Head of caudate nucleus (tissue), 42 donors: ENCODE measurements at places on chromosomes 12 and 14.

DNA sequence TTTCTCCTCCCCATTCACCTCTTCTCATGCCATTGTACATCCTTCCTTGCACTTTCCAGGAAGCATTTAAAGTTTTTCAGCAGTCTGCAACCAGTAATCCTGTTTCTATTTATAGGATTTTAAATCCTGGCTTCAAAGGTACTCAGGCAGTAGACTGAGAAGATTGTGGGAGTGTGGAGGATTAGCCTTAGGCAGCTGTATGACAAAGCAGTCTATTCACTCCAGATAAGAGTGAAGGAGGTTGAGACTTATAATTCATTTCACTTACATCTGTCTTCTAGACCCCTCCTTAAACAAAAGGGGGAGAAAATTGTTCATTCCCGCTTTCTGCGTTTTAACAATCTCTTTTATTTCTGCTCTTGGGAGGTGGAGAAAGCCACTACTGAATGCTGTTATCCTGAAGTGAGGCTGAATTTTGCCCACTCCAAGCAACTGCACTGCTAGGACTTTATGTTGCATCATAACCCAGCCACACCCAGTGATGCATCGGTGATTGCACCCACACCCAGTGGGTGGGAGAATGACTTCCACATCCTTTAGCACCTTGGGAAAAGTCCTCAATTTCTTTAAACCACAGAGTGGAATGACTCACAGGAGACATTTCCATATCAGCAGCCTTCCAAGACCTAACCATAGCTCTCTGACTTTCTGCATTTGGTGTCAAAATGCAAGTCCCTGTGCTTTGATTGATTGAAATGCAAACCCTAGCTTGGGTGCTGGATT lies 382.5 kb upstream of the ATP2B1 start:
- peak; percentile 9 for DNase-seq

DNA sequence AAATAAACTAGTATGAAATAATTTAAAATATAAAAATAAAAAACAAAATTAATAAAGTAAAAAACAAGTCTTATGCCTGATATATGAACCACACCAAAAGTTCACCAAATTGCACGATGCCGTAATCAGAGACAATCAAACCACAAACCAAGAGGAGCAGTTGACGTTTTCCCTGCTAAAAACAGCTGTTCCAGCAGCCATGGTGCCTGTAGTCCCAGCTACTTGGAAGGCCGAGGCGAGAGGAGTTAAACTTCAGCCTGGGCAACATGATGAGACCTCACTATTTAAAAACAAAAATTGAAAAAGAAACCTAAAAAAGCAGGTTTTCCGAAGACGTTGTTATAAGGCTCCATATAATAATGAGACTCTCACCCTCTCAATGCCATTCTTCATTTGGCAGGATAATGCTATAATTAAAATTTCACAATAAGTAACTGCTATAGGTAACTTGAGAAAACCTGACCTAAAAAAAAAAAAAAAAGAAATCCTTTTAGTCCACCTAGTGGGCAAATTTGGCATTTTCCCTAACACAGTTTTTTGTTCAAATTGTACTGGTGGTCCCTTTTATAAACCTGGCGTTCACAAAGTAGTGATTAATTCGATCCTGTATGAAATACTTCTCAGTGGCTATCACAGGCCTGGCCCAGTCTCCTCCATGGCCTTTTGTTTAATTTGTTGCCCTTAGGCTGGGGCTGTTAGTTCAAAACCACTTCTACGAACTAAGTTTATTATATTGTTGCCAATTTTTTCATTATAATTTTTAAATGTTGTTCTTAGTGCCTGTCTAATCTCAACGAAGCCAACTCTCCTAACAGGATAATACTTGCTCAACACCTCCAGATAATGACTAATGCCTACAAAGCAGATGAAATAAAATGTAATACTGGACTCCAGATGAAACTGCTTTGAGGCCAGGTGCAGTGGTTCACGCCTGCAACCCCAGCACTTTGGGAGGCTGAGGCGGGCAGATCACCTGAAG lies 62.1 kb downstream of the TNFAIP2 start:
- no peak for DNase-seq

DNA sequence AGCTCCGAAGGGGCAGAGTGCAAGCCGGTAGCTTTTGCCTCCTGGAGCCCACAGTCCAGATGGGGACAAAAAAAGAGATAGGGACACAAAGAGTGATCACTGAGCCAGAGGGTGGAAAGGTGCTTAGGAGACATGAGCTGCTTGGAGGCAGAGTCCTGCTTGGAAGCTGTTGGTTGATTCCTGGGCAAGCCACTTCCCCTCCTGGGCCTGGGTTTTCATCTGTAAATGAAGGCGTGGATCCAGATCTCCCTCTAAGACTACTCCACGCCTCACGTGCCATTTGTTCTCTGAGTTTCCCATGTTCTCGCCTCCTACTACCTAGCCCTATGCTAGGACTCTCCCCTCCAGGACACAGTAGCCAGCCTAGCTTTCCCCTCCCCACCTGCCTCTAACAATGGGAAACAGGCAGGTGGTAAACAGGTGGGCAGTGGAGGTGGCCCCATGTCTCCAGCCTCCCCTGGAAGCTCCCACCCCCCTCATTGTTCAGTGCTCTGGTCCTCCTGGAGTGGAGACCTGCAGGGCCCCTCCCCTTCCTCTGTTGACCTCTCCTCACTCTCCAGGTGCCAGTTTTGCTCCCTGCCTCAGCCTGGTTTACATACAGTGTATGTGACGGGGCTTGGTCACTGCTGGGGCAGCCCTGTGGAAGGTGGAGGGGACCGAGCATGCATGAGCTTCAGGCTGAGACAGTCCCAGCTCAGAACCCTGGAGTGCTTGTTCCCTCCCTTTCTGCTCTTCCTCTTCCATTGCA lies 3.8 kb downstream of the SERPINA3 start:
- no peak for DNase-seq

DNA sequence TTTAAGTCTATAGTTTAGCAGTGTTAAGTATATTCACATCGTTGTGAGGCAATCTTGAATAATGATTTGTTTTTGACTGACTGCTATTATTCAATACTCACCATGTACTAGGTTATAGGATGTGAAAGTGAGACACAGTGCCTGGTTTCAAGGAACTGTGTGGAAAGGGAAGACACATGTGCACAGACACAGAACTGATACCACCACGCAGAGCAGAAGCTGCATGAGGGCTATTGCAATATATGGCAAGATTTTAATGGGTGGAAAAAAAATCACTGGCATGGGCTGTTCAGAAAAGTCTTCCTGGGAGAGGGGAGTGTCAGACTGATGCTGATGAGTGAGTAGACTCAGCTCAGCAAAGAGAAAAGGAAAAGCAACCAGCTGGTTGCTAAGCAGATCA lies 10.4 kb downstream of the SLC7A8 start:
- no peak for DNase-seq

DNA sequence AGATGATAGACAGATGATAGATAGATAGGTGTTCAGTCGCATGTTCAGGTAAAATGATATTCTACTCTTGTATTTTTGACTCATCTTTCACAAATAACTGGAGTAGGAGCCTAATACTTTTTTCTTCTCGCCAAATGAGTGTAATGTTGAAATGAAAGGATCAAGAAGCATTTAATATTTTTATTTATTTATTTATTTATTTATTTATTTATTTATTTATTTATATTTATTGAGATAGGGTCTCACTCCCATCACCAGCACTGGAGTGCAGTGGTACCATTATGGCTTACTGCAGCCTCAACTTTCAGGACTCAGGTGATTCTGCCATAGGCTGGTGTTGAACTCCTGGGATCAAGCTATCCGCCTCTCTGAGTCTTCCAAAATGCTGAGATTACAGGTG lies 298.8 kb downstream of the KCNC2 start:
- no peak for DNase-seq

- no peak for DNase-seq
These were observed 14.9 kb upstream of the FKBP11 start for GRCh38 chr12:48940181-48940580.

- no peak for DNase-seq
These were observed 100.5 kb upstream of the STXBP6 start for GRCh38 chr14:25150401-25150800.

DNA sequence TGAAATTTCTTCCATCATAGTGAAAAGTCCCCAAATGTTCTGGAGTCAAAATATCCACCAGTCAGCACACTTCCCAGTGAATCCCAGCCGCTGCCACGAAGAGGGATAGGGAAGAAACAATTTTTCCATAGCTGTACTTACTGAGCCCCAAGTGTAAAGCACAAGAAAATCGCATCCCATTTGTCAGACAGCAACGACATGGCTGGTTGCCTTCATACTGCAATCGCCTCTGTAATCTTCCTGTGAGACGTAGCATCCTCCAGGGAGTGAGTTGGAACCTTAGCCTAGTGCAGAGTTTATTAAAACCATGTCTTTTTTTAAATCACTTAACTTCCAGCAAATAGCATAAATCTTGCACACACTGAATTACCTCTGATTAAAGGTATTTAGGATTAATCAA lies 56.8 kb downstream of the GNG2 start:
- DNase-seq, result no peak

GRCh38 chr12:55840581-55841351 lies 2.0 kb downstream of the MMP19 start:
- no peak for DNase-seq

DNA sequence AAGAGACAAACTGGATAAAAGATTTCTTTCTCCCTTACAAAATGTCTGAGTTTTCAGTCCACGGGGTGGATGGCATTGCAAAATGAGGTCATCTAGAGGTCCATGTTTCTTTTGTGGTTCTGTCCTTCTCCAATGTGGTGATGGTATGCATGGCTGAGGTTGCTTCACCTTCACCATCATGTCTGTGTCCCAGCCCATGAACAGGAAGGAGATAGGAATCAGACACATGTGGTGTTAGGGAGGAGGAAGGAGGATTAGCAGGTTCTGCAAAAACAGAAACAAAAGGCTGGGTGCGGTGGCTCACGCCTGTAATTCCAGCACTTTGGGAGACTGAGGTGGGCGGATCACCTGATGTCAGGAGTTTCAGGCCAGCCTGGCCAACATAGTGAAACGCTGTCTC lies 11.0 kb upstream of the AEBP2 start:
- no peak for DNase-seq

GRCh38 chr14:30264161-30264560 lies 294.8 kb upstream of the G2E3 start:
- no peak for DNase-seq

- DNase-seq, result peak; percentile 34
These were observed 50.3 kb downstream of the SNAPC1 start for GRCh38 chr14:61812347-61813095.

DNA sequence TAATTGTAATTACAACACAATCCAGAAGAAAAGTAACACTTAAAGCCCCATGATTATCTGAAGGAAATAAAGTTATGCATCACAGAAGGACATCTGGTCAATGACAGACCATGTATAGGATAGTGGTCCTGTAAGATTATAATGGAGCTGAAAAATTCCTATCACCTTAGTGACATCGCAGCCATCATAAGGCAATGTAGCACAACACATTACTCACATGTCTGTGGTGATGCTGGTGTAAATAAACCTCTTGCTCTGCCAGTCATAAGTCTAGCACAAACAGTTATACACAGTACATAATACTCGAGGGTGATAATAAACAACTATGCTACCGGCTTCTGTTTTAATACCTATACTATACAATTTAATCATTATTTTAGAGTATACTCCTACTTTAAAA lies 11.2 kb downstream of the ATG2B start:
- no peak for DNase-seq

DNA sequence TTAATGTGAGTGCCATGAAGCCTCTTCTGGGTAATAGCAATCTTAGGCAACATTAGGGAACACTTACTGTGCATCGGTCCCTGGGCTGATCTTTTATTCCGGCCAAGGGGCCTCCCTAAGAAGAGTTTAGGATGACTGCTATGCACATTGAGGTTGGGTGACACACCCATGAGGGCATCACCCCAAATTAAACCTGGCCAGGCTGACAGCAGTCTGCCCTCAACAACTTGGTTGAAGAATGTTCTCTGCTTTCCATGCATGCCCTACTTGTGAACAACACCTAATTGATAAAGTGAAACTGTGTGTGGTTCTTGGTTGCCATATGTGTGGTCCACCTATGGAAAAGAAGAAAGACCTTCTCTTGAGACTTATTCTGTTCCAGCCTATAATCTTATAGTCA lies 1098.0 kb downstream of the BCL11B start:
- DNase-seq, result no peak

- DNase-seq, result no peak
These were observed 5.6 kb downstream of the KRR1 start for GRCh38 chr12:75505706-75506312.

DNA sequence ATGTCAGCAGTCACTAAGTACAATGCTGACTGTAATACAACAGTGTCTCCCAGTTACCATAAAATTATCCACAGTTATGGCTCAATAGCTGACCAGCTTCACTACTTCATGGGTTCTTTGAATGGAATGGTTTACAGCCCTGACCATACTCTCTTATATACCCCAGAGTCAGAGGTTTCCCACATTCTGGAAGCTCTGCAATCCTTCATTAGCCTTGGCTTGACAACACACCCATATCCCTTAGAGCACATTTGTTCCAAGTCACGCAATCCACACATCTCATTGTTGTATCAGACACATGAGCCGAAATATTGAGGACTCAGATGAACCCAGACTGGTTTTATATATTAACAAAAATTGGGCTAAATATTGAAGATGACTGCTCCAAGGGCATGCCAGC lies 209.4 kb upstream of the PLXNC1 start:
- DNase-seq, result no peak

GRCh38 chr14:91113829-91114078 lies at the start of gene DGLUCY:
Gene DGLUCY, plus strand, starts transcription at chr14:91114073. Its CDS starts 46,222 bp downstream, at chr14:91160295.
- no peak for DNase-seq

DNA sequence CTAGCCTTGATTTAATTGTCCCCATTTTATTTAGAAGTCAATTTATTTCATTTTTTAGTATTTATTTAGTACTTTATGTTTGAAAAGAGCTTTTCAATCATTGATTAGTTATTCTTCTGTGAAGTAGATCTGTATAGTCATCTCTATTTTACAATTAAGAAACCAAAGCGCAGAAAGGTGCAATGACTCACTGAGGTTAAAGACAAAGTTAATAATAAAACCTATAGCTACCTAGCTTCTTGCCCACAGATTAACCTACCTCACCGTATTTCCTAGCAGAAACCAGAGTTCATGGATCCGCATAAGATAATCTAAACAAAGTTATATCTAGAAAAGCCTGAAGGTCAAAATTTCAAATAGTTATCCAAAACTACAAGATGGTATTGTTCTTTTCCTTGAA lies 176.4 kb downstream of the GRIN2B start:
- DNase-seq, result no peak
